Occipital lobe (tissue), 3 donors: ENCODE measurements at places on chromosomes 4 and X. TPM values are rescaled to one million over a fixed set of nuclear protein-coding genes. Genes with fewer than 3 reads are reported as not detected.

PRKX gene
- 16.4 TPM for total RNA-seq

HTR2C gene
- total RNA-seq: 0.31 TPM

ATOH1 gene
- not detected for total RNA-seq

TMPRSS11B gene
- 0.78 TPM for total RNA-seq

GK gene
- 13.9 TPM for total RNA-seq

F8A2 gene
- total RNA-seq: not detected
